Activated CD4-positive, alpha-beta T cell treated with anti-CD3 and anti-CD28 coated beads, Interleukin-2, amount 10 ng/mL, durations not matched to agents 24 days and 14 days (primary cell): ENCODE measurements at places on chromosomes 6 and 20. TPM values are rescaled to one million over a fixed set of nuclear protein-coding genes. Genes with fewer than 3 reads are reported as not detected.

GRCh38 chr6:118263921-118264486 is 284.1 kb upstream of the PLN start:
- peak; percentile 40 for DNase-seq

GRCh38 chr6:44263354-44264100 is 1.8 kb downstream of the NFKBIE start:
- DNase-seq, result peak; percentile 83

GRCh38 chr6:114446342-114446741 is 103.5 kb upstream of the HS3ST5 start:
- no peak for DNase-seq

DNA sequence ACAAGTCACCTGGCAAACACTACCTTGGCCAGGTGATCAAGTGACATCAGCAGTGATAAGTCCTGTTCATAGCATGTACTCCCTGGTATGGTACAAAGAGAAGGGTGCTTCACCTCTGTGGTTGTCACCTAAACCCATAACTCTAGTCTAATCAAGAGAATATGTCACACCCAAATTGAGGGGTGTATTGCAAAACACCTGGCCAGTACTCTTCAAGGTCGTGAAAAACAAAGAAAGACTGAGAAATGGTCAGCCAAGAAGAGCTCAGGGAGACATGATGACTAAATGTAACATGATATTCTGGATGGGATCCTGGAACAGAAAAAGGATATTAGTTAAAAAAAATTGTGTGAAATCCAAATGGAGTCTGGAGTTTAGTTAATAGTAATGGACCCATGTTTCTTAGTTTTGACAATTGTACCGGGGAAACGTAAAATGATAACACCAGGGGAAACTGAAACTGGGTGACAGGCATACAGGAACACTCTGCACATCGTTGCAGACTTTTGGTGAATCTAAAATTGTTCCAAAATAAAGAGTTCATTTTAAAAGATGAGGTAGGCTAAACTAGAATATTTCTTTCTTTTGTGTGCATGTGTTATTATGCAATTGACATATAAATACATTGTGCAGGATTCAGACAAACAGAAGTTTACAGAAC is 262.0 kb downstream of the CDC5L start:
- DNase-seq, result no peak

DNA sequence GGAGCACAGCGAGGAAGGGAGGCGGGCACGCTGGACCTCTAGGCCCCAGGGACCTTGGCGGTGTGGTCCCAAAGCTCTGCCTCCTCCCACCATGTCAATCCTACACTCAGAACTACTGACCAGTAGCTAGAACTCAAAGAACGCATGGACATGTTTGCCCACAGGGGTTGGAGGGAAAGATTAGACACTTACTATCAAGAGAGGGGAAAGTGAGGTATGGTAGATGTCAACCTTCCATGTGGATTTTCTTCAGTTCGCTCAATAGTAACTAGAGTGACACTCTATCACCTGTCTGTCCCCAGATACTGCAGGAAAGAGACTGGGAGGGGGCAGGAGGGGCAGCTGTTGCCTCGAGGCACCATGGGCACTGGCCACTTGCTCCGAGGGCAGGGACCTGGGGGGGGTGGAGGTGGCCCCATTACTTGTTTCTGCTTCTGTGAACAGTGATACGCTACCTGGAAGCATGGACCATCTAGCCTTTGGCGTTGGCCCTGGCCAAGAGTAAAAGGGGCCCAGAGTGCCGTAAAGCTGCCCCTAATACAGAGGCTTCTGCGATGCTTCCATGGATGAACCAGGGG is 912 bp upstream of the DIDO1 start:
- DNase-seq, result no peak

DNA sequence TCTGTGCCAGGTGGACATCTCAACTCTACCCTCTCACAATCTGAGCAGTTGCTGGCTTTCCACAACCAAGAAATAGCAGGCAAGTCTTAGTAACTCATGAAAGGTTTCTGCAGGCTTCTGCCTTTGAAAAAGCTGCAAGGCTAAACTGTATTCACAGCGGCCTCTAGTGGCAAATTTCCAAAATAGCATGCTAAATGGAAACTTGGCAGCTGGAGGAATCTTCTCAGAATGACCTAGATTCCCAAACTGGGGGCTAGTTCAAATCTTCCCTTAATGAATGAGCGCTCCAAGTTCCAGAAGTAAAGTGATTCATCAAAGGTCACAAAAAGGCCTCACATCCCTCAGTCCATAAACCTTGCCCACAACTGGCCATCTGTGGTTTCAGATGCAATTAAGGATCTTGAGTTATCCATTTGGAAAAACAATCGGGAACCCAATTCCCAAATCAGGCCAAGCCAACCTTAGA is 11.9 kb upstream of the CPNE5 start:
- peak; percentile 84 for DNase-seq

GRCh38 chr6:72905705-72906478 is 284.0 kb downstream of the KCNQ5 start:
- DNase-seq, result no peak

- DNase-seq, result no peak
Observed at GRCh38 chr6:12490904-12491571, 200.9 kb downstream of the EDN1 start.

- peak; percentile 88 for DNase-seq
Observed at GRCh38 chr6:157184202-157185015, 138.9 kb downstream of the TMEM242 start.

- DNase-seq, result no peak
Observed at GRCh38 chr6:6661684-6662083, 73.2 kb downstream of the LY86 start.

DNA sequence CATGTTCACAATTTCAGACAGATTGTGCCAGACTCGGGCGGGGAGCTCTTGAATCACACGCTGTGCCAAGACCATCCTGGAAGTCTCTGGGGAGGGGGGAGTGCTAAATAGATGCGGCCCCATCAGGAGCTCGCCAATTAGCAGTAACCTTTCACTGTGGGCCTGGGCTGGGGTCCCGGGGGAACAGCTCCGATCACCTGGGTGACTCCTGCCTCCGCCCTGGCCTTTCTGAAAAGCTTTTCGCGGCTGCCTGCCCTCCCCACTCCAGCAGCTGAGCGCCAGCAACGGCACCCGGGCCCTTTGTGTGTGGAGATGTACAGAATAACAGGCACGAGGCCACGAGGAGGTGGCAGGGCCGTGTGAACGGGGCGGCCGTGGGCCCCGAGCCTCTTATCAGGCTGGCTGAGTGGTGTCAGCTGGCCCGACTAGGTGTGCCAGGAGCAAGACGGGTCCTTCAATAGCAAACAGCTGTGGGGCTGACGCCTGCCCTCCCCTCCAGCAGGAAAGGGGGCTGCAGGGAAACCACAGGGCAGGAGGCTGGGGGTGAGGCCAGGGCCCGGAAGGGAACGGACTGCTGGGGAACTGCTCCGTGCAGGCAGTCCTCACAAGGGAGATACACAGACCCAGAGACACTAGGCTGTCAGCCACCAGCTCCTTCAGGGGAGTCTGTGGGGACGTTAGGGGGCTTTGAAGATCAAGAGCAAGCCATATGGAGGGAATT is 56.8 kb downstream of the NOL4L start:
- DNase-seq, result no peak

GRCh38 chr20:5950271-5951031 is at the start of the genes MCM8 and TRMT6:
Gene MCM8 (plus strand): TSS chr20:5950652. CDS start chr20:5952016, 1,364 bp downstream.
Gene TRMT6 (minus strand): TSS chr20:5950533. CDS start chr20:5950405, 128 bp downstream.
- peak; percentile 99 for DNase-seq

Gene CRIP3
- 0.43 and 0.79 TPM in 2 replicates for total RNA-seq

Gene KIF25
- not detected in 2 replicates for total RNA-seq

Gene FAM217A
- total RNA-seq, result not detected in 2 replicates

Gene SLC17A1
- total RNA-seq, result 0.28 TPM in 1 of 2 replicates, not detected in the other

Gene FLRT3
- total RNA-seq, result not detected in 2 replicates

Gene FUT9
- total RNA-seq, result not detected in 2 replicates

Gene PAK1IP1
- 39.1 TPM in 2 replicates for total RNA-seq

Gene EFHC1
- total RNA-seq, result 1.5 and 1.7 TPM in 2 replicates

Gene BMP7
- 0.07 TPM in 1 of 2 replicates, not detected in the other for total RNA-seq
